ENCODE measurements at places on chromosomes 4 and X.

GRCh38 chr4:34170946-34171345, 2073.4 kb downstream of the ARAP2 start:
- H3K4me1 ChIP-seq: no peaks in the 10 kb centered on the region
- no peaks in the 10 kb centered on the region for H3K27me3 ChIP-seq
- H3K36me3 ChIP-seq: no peaks in the 10 kb centered on the region
- no peak overlapping the region for H3K4me3 ChIP-seq

- H3K27me3 ChIP-seq: no peaks in the 10 kb centered on the region
- no peak overlapping the region for H3K27ac ChIP-seq
- no peaks in the 10 kb centered on the region for H3K36me3 ChIP-seq
- H3K4me3 ChIP-seq: no peak overlapping the region
Observed at GRCh38 chr4:188444500-188444899, 305.3 kb downstream of the TRIML1 start.

DNA sequence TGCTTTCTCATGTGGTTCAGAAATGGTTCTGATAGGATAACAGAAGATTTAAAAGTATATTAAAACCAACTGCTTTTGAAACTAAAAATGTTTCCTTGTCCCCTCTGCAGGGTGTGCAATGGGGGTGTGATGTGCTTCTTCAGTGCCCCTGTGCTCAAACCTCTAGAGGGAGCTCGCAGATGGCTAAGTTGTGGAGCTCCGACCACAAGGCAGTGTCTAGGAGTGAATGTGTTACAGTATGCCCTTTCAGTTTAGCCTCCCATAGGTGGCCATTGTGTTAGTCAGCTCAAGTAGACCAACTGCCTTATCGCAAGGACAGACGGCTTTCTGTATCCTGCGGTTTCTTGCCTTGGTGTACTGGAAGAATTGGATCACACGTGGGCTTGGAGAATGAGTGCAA, 130.5 kb downstream of the TENT5D start:
- H3K36me3 ChIP-seq: no peaks in the 10 kb centered on the region
- no peak overlapping the region for H3K4me3 ChIP-seq
- no peak overlapping the region for H3K27ac ChIP-seq
- H3K4me1 ChIP-seq: no peaks in the 10 kb centered on the region
- no peak for DNase-seq

GRCh38 chr4:52641854-52642563, 17.1 kb downstream of the USP46 start:
- no peaks in the 10 kb centered on the region for H3K36me3 ChIP-seq
- H3K27me3 ChIP-seq: no peaks in the 10 kb centered on the region
- H3K27ac ChIP-seq: no peak overlapping the region
- H3K4me3 ChIP-seq: no peak overlapping the region
- no peaks in the 10 kb centered on the region for H3K4me1 ChIP-seq

GRCh38 chr4:52657618-52658501, 1.2 kb downstream of the USP46 start:
- peak overlapping the region; percentile 14 for H3K27ac ChIP-seq
- peaks cover 3% of the 10 kb centered on the region for H3K4me1 ChIP-seq
- H3K27me3 ChIP-seq: no peaks in the 10 kb centered on the region

DNA sequence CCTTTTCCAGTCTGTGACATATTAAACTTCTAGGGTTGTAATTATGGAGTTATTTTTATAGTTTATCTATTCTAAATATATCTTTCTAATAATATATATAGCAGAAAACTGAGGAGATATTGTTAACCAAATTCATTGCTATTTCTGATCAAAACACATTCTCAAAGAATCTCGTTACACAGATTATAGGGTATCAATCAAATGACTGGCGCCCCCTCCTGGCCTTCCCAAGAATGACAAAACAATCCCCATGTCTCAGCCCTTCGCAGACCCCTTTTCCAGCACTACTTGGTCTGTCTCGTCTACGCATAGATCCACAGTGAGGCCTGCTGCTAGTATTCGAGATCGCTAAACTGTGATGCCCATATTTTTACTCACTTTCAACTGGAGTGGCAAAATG, 209.3 kb downstream of the GPC3 start:
- H3K27ac ChIP-seq: no peak overlapping the region
- H3K36me3 ChIP-seq: no peaks in the 10 kb centered on the region
- no peaks in the 10 kb centered on the region for H3K27me3 ChIP-seq
- H3K4me3 ChIP-seq: no peak overlapping the region
- peaks cover 2% of the 10 kb centered on the region for H3K4me1 ChIP-seq
- no peak for DNase-seq

GRCh38 chrX:10158279-10159144, 1.7 kb downstream of the CLCN4 start:
- H3K27ac ChIP-seq: no peak overlapping the region
- H3K4me1 ChIP-seq: peaks cover 2% of the 10 kb centered on the region
- peak; percentile 5 for DNase-seq
- peak overlapping the region; percentile 74 for H3K4me3 ChIP-seq

- no peaks in the 10 kb centered on the region for H3K36me3 ChIP-seq
- no peak overlapping the region for H3K27ac ChIP-seq
- peaks cover 3% of the 10 kb centered on the region for H3K27me3 ChIP-seq
- DNase-seq: no peak
- H3K4me3 ChIP-seq: no peak overlapping the region
Observed at GRCh38 chr4:27381815-27382214, 521.2 kb downstream of the STIM2 start.

- H3K27ac ChIP-seq: no peak overlapping the region
- no peaks in the 10 kb centered on the region for H3K36me3 ChIP-seq
- H3K27me3 ChIP-seq: no peaks in the 10 kb centered on the region
- DNase-seq: no peak
Observed at GRCh38 chr4:75036046-75036830, 103.3 kb downstream of the PARM1 start.

DNA sequence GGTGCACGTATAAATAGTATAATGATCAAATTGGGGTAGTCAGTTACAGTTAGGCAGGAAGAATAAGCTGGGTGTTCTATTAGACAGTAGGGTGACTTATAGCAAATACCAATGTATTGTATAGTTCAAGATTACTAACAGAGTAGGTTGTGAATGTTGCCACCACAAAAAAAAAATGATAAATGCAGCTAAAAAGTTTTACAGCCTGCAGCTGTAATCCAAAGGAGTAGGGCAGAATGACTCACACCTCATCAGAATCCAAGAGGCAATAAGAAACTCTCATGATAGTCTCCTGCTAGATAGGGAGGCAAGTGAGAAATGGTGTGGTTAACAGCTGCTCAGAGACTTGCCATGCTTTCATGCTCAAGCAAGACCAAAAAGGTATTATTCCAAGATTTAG, 19.6 kb upstream of the TCEAL4 start:
- H3K4me1 ChIP-seq: no peaks in the 10 kb centered on the region
- DNase-seq: no peak
- no peak overlapping the region for H3K4me3 ChIP-seq

- H3K27me3 ChIP-seq: no peaks in the 10 kb centered on the region
- no peak overlapping the region for H3K27ac ChIP-seq
- H3K4me3 ChIP-seq: no peak overlapping the region
- no peak for DNase-seq
- no peaks in the 10 kb centered on the region for H3K36me3 ChIP-seq
Observed at GRCh38 chr4:33722254-33722653, 2522.1 kb downstream of the ARAP2 start.

GRCh38 chrX:16771483-16772398, 14.5 kb upstream of the TXLNG start:
- H3K27ac ChIP-seq: peak overlapping the region; percentile 39
- no peaks in the 10 kb centered on the region for H3K4me1 ChIP-seq
- H3K27me3 ChIP-seq: no peaks in the 10 kb centered on the region

GRCh38 chr4:66331761-66332160, 661.5 kb upstream of the EPHA5 start:
- H3K27ac ChIP-seq: no peak overlapping the region
- H3K27me3 ChIP-seq: no peaks in the 10 kb centered on the region
- no peaks in the 10 kb centered on the region for H3K4me1 ChIP-seq
- H3K36me3 ChIP-seq: no peaks in the 10 kb centered on the region
- no peak overlapping the region for H3K4me3 ChIP-seq
- DNase-seq: no peak

DNA sequence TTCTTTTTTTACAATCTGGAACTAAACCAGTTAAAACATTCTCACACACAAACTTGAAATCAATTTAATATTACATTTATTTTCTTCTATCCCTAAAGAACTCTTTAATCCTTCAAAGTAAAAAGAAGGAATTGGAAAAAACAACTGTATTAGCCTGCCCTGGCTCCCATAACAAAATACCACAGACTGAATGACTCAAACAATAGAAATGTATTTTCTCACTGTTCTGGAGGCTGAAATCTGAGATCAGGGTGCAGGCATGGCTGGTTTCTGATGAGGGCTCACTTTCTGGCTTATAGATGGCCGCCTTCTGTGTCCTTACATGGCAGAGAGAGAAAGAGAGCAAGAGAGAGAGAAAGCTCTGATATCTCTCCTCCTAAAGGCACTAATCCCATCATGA, 149.4 kb downstream of the PDGFRA start:
- no peaks in the 10 kb centered on the region for H3K27me3 ChIP-seq
- H3K4me3 ChIP-seq: no peak overlapping the region
- H3K36me3 ChIP-seq: no peaks in the 10 kb centered on the region
- no peak for DNase-seq
- no peaks in the 10 kb centered on the region for H3K4me1 ChIP-seq

- no peaks in the 10 kb centered on the region for H3K36me3 ChIP-seq
- H3K4me1 ChIP-seq: no peaks in the 10 kb centered on the region
- no peak overlapping the region for H3K27ac ChIP-seq
Observed at GRCh38 chr4:160825644-160826338, 1338.0 kb downstream of the FSTL5 start.

DNA sequence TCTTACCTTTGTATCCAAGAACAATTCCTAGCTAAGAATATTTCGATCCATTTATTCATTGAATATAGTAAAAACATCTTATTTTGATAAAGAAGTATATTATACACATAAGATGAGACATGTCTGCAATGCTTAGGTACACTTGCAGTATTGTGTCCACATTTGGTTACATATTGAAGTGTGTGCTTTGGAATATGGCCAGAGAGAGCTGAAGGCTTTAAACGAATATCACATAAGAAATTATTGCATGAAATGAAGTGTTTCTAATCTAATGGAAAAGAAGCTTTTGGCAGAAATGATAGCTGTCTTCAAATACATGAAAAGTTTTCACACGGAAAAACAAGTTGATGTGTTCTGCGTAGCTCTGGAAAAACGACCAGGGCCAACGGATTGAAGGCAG, 516.1 kb upstream of the ZFP42 start:
- no peaks in the 10 kb centered on the region for H3K27me3 ChIP-seq
- no peak overlapping the region for H3K27ac ChIP-seq
- H3K4me1 ChIP-seq: no peaks in the 10 kb centered on the region

GRCh38 chrX:155774387-155774786, 106.8 kb upstream of the VAMP7 start:
- no peak overlapping the region for H3K27ac ChIP-seq
- no peaks in the 10 kb centered on the region for H3K36me3 ChIP-seq
- H3K27me3 ChIP-seq: no peaks in the 10 kb centered on the region
- no peak overlapping the region for H3K4me3 ChIP-seq
- H3K4me1 ChIP-seq: no peaks in the 10 kb centered on the region
- DNase-seq: no peak

DNA sequence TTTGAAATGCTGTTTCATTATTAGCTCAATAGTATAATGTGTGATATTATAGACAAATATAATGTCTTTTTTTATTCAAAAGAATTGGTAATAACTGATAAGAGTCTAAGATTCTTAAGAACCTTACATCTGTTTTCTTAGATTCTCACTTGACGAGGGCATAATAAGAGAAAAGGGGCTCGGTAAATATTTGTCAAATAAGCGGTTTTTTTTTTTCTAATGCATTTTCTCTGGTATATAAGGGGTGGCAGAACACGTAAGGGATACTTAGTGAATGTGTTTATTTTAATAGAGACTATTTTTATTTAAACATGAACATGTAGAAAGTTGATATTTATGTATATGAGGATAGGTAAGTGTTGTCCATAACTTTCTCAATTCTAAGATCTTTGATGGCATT, 200.6 kb downstream of the RAPGEF2 start:
- H3K4me3 ChIP-seq: no peak overlapping the region
- no peaks in the 10 kb centered on the region for H3K27me3 ChIP-seq
- H3K36me3 ChIP-seq: peaks cover 2% of the 10 kb centered on the region
- peaks cover 4% of the 10 kb centered on the region for H3K4me1 ChIP-seq
- H3K27ac ChIP-seq: no peak overlapping the region

- no peaks in the 10 kb centered on the region for H3K27me3 ChIP-seq
- H3K27ac ChIP-seq: peak overlapping the region; percentile 34
- H3K4me1 ChIP-seq: peaks cover 14% of the 10 kb centered on the region
- no peaks in the 10 kb centered on the region for H3K36me3 ChIP-seq
- no peak overlapping the region for H3K4me3 ChIP-seq
- no peak for DNase-seq
Observed at GRCh38 chr4:61771056-61771455, 570.9 kb downstream of the ADGRL3 start.

- no peaks in the 10 kb centered on the region for H3K27me3 ChIP-seq
- H3K4me3 ChIP-seq: no peak overlapping the region
- H3K4me1 ChIP-seq: no peaks in the 10 kb centered on the region
- H3K27ac ChIP-seq: no peak overlapping the region
- no peak for DNase-seq
Observed at GRCh38 chrX:120145295-120145925, 13.0 kb upstream of the RHOXF2 start.

GRCh38 chr4:81930506-81931238, 443.1 kb downstream of the HNRNPD start:
- H3K27me3 ChIP-seq: no peaks in the 10 kb centered on the region
- H3K36me3 ChIP-seq: no peaks in the 10 kb centered on the region

DNA sequence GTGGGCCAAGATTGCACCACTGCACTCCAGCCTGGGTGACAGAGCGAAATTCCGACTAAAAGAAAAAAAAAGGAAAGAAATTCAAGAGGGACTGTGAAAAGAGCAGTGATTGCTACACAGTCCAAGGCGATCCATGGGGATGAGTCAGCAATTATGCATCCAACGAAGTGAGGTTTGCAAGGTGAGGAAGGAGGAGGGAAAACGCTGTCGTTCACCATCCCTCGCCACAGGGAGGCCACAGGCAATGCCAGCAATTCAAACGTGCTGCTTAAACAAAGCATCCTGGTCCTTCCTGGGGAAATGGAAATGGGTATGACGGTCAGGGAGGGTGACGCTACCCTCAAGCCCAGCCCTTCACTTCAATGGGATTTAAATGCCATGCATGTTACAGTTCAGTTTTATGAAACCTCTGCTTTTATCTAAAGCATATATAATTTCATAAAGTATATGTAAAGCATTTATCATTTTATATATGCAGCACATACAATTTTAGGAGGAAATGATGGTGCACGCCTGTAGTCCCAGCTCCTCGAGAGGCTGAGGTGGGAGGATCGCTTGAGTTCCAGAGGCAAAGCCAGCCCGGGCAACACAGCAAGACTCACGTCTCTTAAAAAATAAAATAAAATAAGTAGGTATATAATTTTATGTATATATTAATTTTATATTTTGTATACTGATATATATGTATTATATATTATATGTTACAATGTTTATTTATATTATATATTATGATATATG, 108.7 kb downstream of the DHRSX start:
- H3K4me1 ChIP-seq: peaks cover 5% of the 10 kb centered on the region
- no peak overlapping the region for H3K4me3 ChIP-seq
- no peaks in the 10 kb centered on the region for H3K27me3 ChIP-seq
- no peak for DNase-seq
- no peak overlapping the region for H3K27ac ChIP-seq
